ENCODE measurements at places on chromosomes 2 and 18.
A peak's percentile ranks its signal among the peaks of the same experiment; 100 is the strongest.

DNA sequence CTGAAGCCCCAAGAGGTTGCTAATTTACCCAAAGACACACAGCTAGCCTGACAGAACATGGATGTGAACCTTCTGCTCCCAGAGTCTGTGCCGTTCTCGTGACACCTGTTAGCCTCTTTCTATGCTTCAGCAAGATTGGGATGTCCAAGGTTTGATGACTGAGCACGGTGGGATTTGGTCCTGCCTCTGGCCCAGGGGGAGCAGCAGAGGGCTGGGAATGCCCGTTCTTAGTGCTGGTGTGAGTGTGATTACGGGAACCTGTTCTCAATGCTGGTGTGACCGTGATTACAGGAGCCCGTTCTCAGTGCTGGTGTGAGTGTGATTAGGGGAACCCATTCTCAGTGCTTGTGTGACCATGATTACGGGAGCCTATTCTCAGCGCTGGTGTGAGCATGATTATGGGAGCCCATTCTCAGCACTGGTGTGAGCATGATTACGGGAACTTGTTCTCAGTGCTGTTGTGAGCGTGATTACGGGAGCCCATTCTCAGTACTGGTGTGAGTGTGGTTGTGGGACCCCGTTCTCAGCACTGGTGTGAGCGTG, 67.3 kb upstream of the SNTG2 start:
- DNase-seq: no peak

GRCh38 chr18:32326450-32327308, 136.8 kb downstream of the MEP1B start:
- no peak for DNase-seq

DNA sequence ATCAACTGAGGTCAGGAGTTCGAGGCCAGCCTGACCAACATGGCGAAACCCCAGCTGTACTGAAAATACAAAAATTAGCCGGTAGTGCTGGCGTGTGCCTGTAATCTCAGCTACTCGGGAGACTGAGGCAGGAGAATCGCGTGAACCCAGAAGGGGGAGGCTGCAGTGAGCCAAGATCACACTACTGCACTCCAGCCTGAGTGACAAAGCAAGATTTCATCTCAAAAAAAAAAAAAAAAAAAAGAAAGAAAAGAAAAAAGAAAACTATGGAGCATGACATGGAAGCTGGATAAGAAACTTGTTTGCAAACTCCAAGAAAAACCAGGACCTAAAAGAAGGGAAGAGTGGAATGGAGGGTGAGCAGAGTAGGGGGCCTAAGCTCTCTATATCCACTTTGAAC, 1.9 kb upstream of the CHMP1B start:
- DNase-seq: no peak

DNA sequence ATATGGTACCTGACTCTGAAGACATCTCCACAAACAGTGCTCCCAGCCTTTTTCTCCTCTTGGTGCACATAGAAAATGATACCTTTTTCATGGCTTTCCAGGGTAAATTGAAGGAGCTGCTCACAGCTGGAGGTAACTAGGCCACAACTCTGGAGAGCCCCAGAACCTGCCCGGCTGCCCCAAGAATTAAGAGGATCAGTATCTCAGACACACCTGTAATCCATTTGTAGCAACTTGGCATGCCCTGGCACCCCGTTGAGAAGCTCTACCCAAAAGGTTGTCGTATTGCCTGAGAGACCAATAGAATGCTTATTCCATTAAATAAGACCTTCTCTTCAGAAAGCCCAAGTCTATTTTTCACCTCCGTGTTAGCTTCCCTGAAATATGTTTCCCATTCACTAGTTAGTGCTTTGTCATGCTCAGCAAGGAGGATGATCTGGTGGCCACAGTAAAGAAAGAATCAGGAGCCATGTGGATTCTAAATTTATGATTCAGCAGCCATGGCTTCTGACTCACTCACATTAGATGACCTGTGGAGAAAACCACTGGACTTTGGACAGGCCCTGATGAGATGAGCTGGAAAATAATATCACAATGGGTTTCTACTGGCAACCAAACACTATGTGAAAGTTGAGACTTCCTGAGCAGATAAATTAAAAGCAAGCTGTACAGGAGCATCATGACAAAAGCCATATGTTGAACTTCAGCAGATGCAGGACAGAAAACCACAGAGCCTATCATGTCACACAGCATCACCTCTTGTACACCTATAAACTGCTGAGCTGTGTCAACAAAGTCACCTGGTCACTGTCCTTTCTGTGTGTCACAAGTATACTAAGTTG, 253.3 kb upstream of the OSR1 start:
- DNase-seq: no peak

DNA sequence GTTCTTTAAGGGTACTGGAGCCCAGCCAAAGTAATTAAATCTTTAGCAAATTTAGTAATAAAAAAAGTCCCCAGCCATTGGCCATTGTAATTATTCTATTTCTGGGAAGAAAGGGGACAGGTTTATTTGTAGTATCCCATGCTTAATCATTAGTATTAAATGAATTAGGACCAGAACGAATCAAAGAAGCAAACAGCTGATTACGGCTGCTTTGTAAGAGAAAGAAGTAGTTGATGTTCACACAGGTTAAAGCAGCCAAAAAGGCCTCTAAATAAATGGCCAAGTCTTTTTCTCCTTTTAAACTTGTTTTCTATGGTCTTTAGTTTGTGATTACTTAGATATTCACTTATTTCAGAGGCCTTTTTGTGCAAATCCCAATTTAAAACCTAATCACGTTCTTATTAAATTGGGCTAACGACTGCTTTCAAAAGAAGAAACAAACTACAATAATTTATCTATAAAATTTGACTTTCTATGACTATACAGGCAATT, 48.6 kb upstream of the DNAH7 start:
- DNase-seq: no peak

GRCh38 chr2:118223992-118224894, 136.0 kb downstream of the INSIG2 start:
- DNase-seq: peak; percentile 14

GRCh38 chr18:8224576-8224975, 384.7 kb upstream of the RAB12 start:
- DNase-seq: no peak

GRCh38 chr2:226756131-226756530, 43.5 kb downstream of the IRS1 start:
- DNase-seq: no peak

DNA sequence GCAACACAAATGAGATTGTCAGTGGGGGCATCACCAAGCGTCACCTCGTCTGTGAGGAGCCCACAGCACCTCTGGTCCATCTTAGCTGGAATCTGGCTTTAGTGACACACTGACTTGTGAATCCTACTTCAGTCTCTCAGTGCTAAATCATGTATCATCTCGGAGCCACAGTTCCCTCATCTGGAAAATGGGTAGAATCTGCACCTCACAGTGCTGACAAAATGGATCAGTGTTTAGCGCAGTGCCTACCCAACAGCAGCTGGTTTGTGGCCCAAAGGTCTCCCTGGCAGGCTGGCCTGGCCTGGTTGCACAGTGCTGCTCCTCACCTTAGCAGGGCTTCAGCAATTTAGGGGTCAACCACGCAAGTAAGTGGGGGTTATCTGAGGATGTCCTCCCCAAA, 10.0 kb downstream of the DBI start:
- DNase-seq: no peak

GRCh38 chr2:21288739-21289520, 165.2 kb downstream of the TDRD15 start:
- no peak for DNase-seq

- DNase-seq: no peak
Measured at GRCh38 chr2:169619946-169620345, 35.8 kb downstream of the PPIG start.

- DNase-seq: no peak
Measured at GRCh38 chr2:138829326-138829919, 49.2 kb upstream of the NXPH2 start.

DNA sequence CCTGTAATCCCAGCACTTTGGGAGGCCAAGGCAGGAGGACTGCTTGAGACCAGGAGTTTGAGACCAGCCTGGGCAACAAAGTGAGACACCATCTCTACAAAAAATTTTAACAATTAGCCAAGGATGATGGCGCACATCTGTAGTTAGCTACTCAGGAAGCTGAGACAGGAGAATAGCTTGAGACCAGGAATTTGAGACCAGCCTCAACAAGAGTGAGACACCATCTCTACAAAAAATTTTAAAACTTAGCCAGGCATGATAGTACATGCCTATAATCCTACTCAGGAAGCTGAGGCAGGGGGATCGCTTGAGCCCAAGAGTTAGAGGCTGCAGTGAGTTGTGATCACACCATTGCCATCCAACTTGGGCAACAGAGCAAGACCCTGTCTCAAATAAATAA, 7.0 kb downstream of the MEMO1 start:
- no peak for DNase-seq

GRCh38 chr2:14975381-14975780, 342.9 kb downstream of the LRATD1 start:
- no peak for DNase-seq

- DNase-seq: no peak
Measured at GRCh38 chr2:8266563-8266962, 415.3 kb upstream of the ID2 start.

DNA sequence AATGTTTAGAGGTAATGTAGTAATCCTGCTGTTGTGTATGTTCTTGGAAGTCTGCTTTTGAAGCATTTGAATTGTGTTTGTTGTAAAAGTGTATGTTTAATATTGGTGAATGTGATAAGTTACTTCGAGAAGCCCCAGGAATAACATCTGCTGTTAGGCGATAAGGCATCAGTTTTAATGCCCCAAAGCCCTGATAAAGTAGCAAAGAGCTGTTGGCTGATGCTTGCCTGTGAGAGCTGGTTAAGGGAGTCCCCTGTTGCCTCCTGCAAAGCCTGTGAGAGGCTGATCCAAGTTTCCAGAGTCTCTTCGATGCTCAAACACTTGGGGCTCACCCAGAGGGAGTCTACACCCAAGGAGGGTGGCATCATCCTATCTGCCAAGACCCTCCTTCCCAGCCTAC, 110.3 kb downstream of the RNF152 start:
- DNase-seq: no peak

DNA sequence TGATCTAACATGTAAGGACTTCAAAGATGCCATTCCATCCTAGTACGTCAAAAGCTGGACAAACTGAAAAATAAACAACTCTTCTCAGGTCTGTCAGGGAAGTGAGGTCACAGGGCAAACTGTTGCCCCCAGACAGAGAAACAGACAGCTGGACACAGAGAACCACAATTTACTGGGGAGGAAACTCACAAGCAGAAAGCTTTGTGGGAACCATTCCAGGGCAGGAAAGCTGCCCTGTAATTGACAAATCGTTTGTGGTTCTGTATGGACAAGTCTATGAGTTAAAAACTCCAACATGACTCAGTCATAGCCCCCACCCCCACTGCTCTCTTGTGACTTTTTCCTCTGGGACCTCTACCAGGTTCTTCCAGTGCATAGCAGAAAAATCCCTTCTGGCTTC, 28.4 kb downstream of the MCEE start:
- no peak for DNase-seq

DNA sequence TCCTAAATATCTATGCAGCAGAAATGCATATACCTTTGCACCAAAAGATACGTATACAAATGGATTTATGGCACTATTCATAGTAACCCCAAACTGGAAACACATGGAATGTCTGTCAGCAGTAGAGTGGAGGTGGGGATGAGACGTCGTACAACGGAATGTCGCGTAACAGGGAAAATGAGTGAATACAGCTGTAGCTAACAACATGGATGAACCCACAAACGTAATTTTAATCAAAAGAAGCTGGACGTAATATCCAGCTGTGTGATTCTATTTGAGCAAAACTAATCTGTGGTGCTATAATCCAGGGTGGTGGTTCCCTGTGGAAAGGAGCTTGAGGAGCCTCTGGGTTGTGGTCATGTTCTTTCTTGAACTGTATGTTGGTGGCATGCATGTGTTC, 89.9 kb downstream of the MTA3 start:
- DNase-seq: no peak

- no peak for DNase-seq
Measured at GRCh38 chr2:160474891-160475787, 18.5 kb downstream of the RBMS1 start.

- no peak for DNase-seq
Measured at GRCh38 chr18:68417826-68418225, 297.1 kb downstream of the TMX3 start.

Data from T-helper 17 cell (primary cell).